ENCODE measurements at places on chromosomes 16 and 17.

GRCh38 chr17:7929158-7930023 lies at the start of gene KCNAB3:
TSS of gene KCNAB3 (minus strand) at chr17:7929856. CDS start at chr17:7929435, 421 bp downstream.
- no peak for DNase-seq

- no peak for DNase-seq
These were observed 43.1 kb downstream of the GLG1 start for GRCh38 chr16:74563828-74564263.

DNA sequence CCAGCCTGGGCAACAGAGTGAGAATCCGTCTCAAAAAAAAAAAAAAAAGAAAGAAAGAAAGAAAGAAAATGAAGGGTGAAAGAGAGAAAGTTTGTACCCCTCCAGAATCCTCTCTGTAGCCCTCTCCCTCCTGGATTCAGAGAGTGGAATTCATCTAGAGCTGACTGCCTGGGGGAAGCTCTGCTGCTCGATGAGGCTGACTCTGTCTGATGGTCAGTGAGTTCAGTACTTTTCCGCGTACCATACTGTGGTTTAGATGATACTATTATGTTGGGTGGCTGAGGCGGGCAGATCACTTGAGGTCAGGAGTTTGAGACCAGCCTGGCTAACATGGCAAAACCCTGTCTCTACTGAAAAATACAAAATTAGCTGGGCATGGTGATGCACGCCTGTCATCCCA lies 14.8 kb downstream of the TMEM94 start:
- DNase-seq: no peak

DNA sequence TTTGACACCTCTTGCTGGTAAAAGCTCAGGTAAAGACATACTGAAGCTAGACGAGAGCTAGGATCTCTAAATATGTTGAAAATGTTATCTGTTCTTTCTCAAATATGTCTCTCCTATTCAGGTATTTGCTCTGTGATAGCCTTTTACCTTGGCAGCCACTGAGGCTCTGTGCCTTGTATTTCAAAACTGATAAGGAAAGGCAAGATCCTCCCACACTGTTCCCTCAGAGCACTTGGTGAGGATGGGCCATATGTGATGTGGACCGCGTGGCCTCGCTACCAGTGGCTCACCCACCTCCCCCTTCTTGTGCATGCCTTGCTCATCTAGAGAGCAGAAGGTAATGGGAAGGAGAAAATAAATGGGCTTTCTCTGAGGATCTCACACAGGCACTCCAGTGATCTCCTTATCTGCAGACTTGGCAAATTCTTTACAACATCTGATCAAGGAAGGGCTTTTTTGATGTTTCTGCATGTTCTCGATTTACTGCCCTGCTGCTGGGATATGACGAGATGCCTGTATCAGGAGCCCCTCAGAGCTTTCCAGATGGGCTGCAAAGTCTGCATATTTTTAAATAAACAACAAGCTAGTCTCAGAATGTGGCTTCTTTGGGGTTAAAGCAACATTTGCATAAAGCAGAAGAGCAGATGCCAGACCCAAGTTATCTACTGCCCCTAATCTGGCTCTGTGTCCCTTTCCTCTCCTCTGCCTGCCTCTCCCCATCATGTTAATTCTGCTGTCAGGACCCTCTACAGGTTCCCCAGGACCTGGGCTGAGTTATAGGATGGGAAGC lies 16.9 kb downstream of the HOXB1 start:
- no peak for DNase-seq

GRCh38 chr17:63881935-63882601 lies at the start of gene GH2:
TSS of gene GH2 (minus strand) at chr17:63881944. CDS start at chr17:63881801, 143 bp downstream.
- DNase-seq: no peak

DNA sequence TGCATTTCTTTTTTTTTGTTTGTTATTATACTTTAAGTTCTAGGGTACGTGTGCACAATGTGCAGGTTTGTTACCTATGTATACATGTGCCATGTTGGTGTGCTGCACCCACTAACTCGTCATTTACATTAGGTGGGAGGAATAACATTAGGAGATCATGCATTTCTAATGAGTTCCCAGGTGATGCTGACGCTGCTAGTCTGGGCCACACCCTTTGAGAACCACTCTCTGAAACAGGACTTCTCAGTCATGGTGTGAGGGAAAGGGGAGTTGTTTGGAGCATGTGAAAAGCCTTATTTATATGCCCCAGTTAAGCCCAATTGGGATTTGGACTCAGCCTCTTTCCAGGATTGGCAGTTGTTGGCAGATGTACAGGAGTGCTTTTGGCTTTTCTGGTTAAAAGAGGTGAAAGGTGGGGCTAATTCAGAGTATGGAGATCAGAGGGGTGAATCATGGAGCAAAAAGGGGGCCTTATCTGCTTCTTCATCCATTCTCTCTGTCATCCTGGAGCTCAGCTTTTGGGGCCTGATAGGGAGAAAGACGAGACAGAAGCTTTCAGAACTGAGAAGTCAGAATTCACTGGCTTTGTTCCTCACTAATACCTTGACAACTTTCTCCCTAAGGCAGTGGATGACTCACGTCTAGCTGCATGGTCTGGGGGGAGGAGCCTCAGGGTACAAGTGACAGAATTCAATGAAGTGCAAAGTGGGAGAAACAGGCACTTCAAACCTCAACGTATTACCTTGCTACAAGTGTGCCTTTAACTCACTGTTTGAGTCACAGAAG lies 180.0 kb upstream of the CACNG3 start:
- DNase-seq: no peak

DNA sequence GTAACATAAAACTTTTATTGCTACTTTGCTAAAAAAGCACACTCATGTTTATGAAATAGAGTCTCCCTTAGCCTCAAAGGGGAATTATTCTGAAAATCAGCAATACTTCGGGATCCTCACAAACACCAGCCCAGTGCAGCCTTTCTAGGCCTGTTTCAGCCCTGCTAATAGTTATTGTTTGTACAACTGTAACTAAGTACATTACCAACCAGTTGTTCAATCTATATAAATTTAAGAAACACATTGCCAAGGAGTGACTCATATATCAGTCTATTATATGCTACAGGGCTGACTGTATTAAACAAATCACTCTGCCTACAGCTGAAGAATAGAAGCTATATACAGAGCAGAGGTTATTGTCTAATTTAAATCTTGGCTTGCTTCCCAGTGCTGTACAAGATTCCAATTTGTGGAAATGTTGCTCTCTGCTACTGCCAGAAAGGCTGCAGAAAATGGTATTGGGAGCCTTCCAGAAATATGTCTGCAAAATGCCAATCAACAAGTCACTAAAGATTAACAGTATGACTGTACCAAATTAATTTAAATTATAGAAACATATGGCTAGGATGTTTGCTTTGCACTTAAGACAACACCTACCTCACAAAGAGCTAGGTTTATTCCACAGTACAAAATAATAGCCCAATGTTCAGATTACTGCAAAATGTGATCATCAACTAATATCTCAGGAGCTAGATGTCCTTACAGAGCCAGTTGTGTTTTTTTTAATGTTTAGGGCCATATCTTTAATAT lies 49.7 kb downstream of the TOX3 start:
- DNase-seq: no peak

DNA sequence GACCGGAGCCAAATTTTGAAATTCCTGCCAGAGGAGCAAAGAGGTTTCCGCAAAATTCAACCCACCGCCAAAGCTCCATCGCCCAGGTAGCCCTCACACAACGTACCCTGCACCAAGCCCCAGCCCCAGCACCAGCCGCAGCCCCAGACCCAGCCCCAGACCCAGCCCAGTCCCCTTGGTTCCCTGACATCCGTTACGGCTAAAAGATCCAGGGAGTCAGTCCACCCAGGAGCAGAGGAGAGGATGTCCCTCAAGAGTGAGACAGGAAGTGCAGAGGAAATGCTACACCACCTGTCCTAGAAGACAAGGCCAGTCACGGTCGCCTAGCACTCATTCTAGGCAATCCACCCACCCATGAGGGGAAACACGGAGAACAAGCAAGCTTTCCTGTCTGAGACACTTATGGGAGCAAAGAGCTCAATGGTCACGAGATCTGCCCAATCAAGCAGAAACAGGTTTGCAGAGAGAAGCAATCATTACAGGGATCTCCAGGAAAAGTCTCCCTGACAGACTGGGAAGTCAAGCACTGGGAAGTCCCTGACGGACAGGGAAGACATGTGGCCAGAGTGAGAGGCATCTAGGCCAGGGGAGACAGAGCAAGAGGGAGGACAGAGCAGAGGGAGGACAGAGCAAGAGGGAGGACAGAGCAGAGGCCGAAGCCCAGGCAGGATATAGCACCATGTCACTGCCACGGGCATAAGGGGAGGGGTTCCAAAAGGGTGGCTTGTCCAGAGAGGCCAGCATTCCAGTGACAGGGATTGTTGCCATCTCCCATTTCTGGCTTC lies 15.0 kb upstream of the KCNJ18 start:
- no peak for DNase-seq

- peak; percentile 43 for DNase-seq
These were observed 11.0 kb upstream of the DPEP1 start for GRCh38 chr16:89602273-89602951.

- DNase-seq: no peak
These were observed 14.6 kb downstream of the COG4 start for GRCh38 chr16:70508752-70509151.

- DNase-seq: no peak
These were observed at the start of gene MYL4 for GRCh38 chr17:47208744-47209488. TSS of gene MYL4 (plus strand) at chr17:47209348. CDS start at chr17:47209423, 75 bp downstream.

- DNase-seq: no peak
These were observed 203.6 kb downstream of the CPPED1 start for GRCh38 chr16:12600116-12600515.

GRCh38 chr16:9053006-9053601 lies 38.3 kb upstream of the HAPSTR1 start:
- DNase-seq: no peak

DNA sequence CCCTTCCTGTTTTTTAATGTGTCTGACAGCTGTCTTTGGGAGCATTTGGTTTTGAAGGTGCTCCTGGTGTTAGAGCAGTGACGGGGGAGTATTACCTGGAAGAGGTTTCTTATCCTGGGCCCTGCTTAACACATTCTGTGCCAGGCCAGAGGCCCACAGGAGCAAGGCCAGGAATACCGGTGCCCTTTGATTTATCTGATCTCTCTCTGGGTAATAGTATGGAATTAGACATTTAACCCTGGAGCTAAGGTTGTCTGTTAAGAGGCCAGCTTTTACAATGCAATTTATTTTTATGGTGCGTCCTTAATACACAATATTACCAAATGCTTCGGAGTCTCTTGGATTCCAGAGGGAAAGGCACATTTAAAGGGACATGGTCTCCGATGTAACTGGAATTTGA lies 37.2 kb upstream of the GSE1 start:
- no peak for DNase-seq

- DNase-seq: no peak
These were observed 806 bp downstream of the TBX21 start for GRCh38 chr17:47733674-47734410.

DNA sequence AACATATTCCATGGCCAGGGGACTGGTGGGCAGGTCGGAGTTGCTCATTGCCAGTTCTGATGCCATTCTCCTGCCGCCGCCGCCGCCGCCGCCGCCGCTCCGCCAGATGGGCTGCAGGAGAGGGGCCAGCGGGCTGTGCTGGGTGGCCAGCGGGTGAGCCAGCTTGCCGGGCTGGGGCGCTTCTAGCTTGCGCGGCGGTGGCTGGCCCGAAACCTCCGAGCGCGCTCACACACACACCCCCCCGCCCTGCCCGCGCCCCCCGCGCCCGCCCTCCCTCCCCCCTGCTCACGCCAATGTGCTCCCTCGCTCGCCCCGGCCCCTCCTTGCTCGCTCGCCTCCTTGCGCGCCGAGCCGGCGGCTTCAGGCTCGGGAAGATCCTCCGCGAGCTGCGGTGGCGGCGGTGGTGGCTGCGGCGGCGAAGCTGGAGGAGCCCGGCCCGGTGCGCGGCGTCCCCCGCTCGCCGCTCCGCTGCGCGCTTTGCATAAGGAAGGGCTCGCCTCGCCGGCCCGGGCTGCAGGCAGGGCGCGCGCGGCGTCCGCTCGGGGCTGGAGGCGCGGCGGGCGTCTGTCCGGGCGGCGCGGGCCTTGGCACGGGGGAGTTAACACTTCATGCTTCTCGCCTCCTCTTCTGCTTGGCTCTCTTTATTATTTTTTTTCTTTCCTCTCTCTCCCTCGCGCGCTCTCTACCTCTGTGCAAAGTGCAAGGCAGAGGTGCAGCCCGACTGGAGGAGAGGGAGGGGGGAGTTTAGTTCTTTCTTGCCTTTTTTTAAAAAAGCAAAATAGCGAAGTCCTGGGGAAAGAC lies 500 bp downstream of the MAF start:
- DNase-seq: no peak

DNA sequence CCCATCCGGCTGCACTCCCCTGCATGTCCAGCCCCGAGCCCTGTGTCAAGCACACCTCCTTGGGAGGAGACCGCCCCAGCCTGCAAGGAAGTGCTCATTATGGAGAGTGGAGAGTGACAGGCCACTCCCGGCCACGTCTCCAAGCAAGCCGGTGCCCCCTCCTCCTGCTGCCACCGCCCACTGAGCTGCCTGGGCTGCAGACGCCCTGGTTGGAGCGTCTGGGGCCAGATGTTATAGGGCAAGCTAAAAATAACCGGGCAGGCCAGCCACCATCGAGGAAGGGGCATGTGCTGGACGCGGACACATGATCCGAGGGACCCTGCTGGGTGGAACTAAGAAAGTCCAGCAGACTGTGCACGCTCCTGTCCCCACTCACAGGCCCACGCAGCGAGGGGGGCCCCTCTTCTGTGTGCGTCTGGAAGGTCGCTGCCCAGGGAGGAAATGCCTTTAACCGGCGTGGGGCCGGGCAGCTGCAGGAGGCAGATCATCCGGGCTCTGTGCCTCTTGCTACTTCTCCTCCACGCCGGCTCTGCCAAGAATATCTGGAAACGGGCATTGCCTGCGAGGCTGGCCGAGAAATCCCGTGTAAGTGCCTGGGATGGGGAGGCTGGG lies at the start of gene WFDC1:
Gene WFDC1, plus strand, starts transcription at position 348 of the 612 bp plus-strand sequence. Its CDS starts 94 bp downstream, at position 442.
- DNase-seq: no peak

DNA sequence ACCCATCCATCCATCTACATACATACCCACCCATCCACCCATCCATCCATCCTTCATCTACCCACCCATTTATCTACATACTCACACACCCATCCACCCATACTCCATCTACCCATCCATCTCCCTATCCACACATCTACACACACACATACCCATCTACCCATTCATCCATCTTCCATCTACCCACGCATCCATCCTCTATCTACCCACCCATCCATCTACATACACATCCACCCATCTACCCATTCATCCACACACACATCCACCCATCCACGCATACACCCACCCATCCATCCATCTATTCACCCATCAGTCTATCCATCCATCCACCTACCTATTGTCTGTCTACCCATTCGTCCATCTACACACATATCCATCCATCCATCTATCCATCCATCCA lies 227.8 kb downstream of the ZNF423 start:
- no peak for DNase-seq

Data from AG09309 (cell line).